ENCODE measurements at places on chromosomes 7 and 10.
A peak's percentile ranks its signal among the peaks of the same experiment; 100 is the strongest.

- no peak for DNase-seq
Observed at GRCh38 chr7:32477649-32477980, 12.6 kb downstream of the LSM5 start.

DNA sequence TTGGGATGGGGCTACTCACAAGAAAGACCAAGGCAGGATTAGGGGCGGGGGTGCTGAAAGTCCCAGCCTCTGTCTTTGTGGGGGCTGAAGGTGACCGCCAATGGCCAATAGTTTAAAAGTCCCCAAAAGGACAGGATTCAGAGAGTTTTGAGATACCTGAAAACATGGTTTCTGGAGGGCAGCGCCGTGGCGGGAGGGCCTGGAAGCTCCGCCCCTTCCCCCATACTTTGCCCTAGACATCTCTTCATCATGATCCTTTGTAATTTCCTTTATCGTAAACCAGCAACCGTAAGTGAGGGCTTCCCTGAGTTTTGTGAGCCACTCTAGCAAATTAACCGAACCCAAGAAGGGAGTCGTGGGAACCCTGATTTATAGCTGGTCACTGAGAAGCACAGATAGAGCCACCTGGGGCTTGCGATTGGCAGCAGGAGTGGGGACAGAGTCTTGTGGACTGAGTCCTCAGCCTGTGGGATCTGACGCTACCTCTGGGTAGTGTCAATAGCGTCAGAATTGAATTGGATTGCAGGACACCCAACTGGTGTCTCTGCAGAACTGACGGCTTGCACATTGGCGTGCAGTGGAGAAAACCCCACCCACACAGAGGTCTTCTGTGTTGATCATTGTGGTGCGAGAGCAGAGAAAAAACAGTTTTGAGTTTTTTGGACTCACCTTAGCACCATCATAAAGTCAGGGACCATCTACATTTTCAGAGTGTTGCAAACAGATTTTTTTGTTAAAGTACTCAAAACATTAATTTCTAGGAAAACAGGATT lies 169.3 kb downstream of the USP6NL start:
- DNase-seq = no peak

GRCh38 chr10:132098539-132099388 lies 33.0 kb downstream of the JAKMIP3 start:
- no peak for DNase-seq

- peak; percentile 65 for DNase-seq
Observed at GRCh38 chr7:72032934-72033333, 379.2 kb downstream of the CALN1 start.

GRCh38 chr7:78020874-78021249 lies 222.3 kb downstream of the PHTF2 start:
- DNase-seq = no peak

DNA sequence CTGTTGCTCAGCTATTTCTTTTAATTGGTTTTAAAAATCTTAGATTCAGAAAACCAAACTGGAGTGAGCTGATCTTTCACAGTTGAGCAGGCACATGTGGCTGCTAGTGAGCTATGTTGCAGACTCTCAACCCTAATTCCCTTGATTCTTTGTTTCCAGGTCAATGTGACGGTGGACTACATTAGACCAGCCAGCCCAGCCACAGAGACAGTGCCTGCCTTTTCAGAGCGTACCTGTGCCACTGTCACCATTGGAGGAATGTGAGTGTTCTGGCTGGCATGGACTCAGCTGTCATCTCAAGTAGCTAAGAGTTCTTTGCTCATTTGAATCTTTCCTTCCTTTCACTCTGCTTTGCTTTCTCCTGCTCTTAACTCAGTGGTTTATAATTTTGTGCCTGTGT lies 187.1 kb downstream of the LRRC4 start:
- no peak for DNase-seq

- no peak for DNase-seq
Observed at GRCh38 chr10:31299119-31299518, 19.9 kb upstream of the ZEB1 start.

GRCh38 chr7:74449144-74449543 lies 4.6 kb upstream of the GTF2IRD1 start:
- no peak for DNase-seq

DNA sequence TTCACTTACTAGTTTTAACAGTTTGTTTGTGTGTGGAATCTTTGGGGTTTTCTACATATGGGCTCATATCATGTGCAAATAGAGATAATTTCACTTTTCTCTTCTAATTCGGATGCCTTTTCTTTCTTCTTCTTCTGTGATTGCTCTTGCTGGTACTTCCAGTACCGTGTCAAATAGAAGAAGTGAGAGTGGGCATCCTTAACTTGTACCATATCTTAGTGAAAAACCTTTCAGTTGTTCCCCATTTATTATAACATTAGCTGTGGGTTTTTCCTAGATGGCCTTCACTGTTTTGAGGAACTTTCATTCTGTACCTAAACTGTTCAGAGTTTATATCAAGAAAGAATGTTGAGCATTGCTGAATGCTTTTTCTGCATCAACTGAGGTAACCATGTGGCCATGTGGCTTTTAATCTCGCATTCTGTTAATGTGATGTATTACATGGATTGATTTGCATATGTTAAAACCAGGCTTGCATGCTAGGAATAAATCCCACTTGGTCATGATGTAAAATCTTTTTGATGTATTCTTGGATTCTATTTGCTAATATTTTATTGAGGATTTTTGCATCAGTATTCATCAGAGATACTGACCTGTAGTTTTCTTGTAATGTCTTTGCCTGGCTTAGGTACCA lies 78.7 kb downstream of the FAM107B start:
- peak; percentile 4 for DNase-seq

DNA sequence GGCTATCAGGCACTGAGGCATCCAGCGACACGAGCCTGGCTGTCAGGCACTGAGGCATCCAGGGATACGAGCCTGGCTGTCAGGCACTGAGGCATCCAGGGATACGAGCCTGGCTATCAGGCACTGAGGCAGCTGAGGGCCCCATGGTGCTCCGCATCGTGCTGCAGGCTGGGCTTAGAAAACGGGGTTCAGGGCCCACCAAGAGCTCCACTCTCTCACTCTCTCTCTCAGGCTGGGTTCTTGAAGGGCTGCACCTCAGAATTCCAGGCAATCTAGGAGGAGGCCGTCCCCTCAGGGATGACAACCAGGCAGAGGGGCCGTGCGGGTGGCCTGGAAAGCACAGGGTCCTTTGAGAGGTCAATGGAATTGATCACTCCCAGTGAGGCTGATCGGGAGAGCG lies 69.0 kb downstream of the CFAP46 start:
- DNase-seq = no peak

DNA sequence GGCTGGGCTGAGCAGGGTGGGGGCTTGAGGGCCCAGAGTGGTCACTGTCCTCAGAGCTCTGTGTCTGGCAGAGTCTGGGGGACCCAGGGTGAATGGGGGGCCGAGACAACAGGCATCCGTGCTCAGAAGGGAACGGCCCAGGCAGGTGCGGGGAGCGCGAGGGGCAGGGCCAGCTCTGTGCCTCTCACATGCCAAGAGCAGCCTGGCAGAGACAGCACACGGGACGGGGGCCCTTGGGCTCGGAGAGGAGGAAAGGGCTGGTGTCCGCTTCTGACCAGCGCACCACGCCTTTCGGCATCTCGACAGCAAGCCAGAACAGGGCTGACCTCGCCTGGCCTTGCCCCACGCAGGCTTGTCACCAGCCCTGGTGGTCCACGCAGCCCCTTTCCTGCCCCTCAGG lies 13.4 kb downstream of the AMZ1 start:
- no peak for DNase-seq

DNA sequence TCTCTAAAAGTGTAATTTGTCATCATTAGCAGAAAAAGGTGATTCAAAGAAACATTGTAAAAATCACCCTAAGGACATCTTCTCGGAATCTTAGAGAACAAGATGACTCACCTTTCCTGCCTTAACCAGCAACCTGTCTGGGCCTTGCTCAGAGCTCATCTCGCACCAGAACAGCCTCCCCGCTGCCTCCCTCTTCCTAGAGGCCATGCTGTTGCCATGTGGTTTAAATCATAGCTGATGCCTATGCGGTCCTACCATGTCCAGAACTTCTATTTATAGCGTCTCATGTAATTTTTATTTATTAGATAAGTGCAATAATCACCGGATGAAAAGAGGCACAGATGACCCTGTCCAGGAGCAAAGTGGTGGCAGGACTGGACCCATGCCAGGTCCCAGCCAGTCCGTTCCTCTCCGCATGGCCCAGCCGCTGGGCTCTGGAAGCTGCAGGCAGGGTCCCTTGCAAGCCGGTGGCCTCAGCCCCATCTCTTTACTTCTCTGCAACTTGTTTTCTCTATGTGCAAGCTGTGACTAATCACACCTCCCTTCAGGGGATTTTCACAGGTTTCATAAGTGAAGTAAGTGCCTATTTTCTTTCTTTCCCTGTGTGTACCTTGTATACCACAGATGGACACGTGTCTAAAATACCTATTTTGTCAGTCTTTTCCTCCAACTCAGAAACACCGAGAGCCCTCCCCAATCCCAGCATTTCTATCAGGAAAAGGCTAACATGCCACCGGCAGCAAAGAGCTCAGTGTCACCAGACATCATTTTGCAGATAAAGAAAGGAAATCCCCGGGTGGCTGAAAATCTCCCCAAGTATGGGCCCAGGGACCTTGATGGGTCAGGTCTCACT lies 27.1 kb downstream of the KLF6 start:
- no peak for DNase-seq

DNA sequence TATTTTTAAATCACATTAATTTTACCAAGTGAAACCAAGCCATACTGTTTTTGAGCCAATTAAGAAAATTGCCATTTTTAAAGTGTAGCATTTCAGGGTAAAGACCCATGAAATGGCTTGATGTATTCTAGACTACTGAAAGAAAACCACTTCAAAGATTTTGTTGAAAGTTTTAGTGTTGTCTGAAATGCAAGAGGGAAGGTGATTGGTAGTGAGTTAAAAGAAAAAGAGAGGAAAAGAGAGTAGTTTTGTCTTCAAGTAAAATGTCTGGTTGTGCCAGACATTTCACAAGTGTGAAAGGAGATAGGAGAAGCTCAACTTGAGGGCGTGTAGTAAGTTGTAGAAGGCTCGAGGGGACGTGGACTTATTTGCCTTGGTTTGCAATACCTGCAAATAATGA lies 41.6 kb downstream of the CALML5 start:
- no peak for DNase-seq

- no peak for DNase-seq
Observed at GRCh38 chr7:45970454-45970853, 49.4 kb upstream of the IGFBP3 start.

GRCh38 chr10:93027508-93027907 lies 33.1 kb upstream of the CYP26C1 start:
- DNase-seq = no peak

DNA sequence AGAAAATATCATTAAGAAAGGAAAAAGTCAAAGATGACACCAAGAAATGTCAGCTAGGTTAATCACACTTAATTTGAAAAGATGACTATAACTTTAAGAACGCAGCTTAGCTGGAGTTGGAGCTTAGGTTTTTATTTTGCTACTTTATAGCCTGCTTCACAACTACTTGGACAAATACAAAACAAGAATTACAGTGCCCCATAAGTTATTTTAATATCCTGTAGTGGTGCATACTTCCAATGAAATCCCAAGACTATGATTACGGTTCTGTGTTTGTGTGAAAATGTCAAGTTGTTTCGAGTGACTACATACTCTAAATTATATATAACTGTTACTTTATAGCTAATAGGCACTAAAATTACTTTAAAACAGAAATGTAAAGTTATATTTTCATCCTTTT lies 244.6 kb upstream of the MGMT start:
- no peak for DNase-seq

DNA sequence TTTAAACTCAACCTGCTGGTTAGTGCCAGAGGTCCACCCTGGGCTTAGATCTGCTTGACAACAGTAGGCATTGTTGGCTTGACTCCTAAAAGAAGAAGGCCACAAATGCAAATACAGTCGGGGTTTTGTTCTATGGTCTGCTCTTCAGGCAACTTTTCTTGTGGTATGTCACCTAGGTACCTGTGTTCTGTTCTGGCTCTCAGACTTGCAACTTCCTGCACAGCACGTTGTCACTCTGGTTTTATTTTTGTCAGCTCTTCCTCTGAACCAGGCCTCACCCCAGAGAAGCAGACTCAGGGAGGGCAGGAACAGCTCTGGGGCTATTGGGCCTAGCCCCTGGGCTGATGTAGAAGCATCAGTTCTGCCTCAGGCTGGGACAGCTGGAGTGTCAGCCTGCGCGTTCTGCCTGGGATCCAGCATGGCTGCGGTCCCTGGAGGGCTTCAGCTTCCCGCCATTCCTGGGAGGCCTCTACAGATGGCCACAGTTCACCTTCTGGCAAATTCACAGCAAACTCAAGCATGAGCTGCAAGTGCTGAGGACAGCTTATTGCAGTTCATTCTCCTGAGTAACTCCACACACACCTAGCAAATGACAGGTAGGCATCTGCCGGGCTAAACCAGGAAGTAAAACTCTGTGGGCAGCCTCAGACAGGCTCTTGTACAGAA lies 11.0 kb upstream of the PDCD4 start:
- DNase-seq = no peak

- DNase-seq = no peak
Observed at GRCh38 chr10:51201947-51202346, 127.7 kb downstream of the PRKG1 start.

- no peak for DNase-seq
Observed at GRCh38 chr7:47897831-47898230, 50.4 kb downstream of the PKD1L1 start.

DNA sequence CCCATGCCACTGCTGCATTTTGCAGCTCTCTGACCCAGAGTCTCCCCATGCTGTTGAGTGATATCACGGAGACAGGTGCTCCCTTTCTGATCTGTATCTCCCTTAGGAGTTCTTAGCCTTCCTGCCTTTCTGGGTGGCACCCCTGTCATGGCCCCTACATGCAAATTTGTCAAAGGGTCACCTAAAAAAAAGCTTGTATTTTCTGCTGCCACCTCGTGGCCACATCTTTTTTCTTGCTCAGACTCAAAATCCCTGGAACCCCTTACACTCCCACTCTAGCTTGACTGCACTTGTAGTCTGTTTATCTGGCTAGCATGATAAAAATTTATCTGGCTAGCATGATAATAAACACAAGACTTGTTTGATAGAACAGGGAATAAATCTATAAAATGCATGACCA lies 809.1 kb downstream of the SORCS1 start:
- DNase-seq = no peak

- DNase-seq = no peak
Observed at GRCh38 chr7:107152011-107152410, 16.8 kb upstream of the HBP1 start.

DNA sequence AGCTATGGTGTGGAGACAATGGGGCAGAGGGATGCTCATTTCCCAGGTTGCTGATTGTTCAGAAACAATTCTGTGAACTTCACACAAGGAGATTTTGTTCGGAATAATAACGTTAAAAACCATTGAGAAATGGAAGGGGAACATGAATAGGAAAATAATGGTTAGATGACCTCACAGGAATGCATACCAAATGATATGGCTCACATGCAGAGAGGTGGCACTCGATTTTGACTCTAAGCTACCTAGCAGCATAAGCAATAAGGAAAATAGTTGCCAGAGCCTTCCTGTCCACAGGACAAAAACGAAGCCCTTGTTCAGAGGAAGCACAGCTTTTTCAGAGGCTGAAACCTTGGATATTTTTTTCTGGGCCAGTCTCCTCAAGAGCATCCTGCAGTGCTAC lies 293.1 kb downstream of the ZEB1 start:
- DNase-seq = no peak

Data from globus pallidus (tissue), 1 donor.